ENCODE measurements at places on chromosomes 13 and 19. TPM values are rescaled to one million over a fixed set of nuclear protein-coding genes. Genes with fewer than 3 reads are reported as not detected.

DNA sequence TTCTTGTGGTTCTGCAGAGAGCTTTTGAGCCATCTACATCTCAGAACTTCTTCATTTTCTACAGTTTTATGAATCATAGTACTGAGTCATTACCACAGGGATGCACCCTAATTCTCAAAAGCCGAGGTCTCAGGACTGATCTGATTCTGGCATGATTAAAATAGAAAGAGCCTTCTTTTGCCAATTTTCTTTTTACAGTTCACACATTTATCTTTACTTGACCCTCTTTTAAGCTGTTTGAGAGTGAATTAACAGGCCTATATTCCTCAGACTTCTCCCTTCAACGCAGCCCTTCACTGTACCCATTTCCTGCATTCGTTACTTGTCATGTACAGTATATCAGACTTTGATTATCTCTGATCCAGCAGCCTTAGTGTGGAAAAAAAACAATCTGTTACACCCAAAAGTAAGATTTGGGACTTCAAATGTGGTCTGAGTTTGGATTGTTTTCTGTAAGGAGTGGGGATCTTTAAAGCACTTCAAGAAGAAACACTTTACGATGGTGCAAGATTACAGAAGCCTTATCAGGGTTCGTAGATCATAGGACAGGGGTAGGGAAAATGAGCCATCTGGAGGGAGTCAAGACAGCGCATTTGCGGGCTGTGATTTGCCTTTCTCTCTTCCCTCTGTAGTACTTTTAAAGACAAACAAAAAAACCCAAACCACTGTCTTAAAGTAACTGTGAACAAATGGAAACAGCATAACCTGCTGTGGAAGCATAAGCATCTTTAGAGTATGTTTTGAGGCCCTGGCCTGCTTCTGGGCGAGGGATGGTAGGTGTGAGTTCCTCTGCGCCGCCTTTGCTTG lies 15.3 kb upstream of the GPR183 start:
- no peak for DNase-seq

DNA sequence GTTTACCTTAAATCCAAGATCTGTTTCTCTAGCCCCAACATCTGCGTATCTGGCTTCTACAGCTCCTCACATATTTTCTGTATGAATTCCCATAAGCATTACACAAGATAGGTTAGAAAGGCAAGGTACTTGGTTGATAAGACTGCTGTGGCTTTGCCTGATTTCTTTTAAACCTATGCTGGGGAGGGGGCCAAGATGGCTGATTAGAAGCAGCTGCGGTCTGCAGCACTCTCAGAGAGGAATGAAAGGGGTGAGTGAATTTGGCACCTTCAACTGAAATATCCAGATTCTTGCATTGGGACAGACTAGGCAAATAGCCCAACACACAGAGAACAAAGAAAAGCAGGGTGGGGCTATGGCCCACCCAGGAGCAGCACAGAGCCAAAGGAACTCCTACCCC lies 12.2 kb upstream of the DLEU7 start:
- DNase-seq: no peak

DNA sequence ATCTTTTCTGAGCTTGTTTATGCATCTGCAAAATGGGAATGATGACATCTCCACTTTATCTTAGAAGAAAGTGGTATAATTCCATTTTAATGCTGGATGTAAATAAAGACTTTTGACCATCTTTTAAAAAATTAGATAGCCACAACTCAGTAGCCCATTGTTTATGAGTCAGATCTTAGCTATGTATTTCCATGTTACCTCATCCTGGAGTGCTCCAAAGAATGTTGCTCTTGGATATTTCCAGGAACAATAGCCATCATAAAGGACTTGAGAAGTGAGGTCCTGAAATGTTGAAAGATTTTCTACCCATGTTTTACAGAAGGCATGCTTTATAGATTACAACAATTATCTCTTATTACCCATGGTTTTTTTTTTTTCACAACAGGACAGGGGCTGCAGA lies 229.3 kb upstream of the EDNRB start:
- DNase-seq: no peak

Gene ETFB
- total RNA-seq: 83.8 TPM

Data from natural killer cell treated with Interleukin-12 subunit alpha and Interleukin-12 subunit beta and Interleukin-15 and Interleukin-18, amount 100 ng/mL, for 72 hours (primary cell).